Suprapubic skin (tissue), 4 donors: ENCODE measurements at places on chromosomes 6 and 20. TPM values are rescaled to one million over a fixed set of nuclear protein-coding genes. Genes with fewer than 3 reads are reported as not detected.

The ANGPT4 gene
- 0.72 TPM for total RNA-seq

The PPP2R5D gene
- total RNA-seq: 51.9 TPM

The PROKR2 gene
- not detected for total RNA-seq

The FOXS1 gene
- not detected for total RNA-seq

The OPN5 gene
- not detected for total RNA-seq

The PDE10A gene
- total RNA-seq: 2.5 TPM

The XKR7 gene
- total RNA-seq: not detected

The BCAS1 gene
- total RNA-seq: 1.7 TPM

The SNAI1 gene
- 1.4 TPM for total RNA-seq

The CASS4 gene
- total RNA-seq: 0.47 TPM

The ZC2HC1B gene
- not detected for total RNA-seq

The PRPH2 gene
- 0.38 TPM for total RNA-seq

The SLC22A1 gene
- total RNA-seq: 3.9 TPM

The SOX12 gene
- 6.3 TPM for total RNA-seq

The RUNX2 gene
- total RNA-seq: 2.6 TPM

The MAD2L1BP gene
- total RNA-seq: 41.2 TPM

The PKIB gene
- total RNA-seq: 9.0 TPM

The CCN5 gene
- 40.1 TPM for total RNA-seq

The FILIP1 gene
- 0.08 TPM for total RNA-seq

The GPLD1 gene
- total RNA-seq: 39.0 TPM

The FNDC11 gene
- total RNA-seq: not detected

The MYL9 gene
- 29.4 TPM for total RNA-seq

The LGSN gene
- not detected for total RNA-seq

The PSORS1C2 gene
- total RNA-seq: 28.5 TPM

The FGD2 gene
- 2.6 TPM for total RNA-seq

The ARFGEF3 gene
- total RNA-seq: 5.1 TPM

The IPCEF1 gene
- total RNA-seq: 2.0 TPM

The SLC26A8 gene
- total RNA-seq: not detected

The HSPA1L gene
- total RNA-seq: 2.0 TPM

The NKAIN4 gene
- total RNA-seq: not detected

The TENT5A gene
- 19.1 TPM for total RNA-seq

The SASH1 gene
- total RNA-seq: 139 TPM

The PGC gene
- total RNA-seq: not detected
